Fibroblast of villous mesenchyme (primary cell): ENCODE measurements at places on chromosomes 1 and 21. TPM values are rescaled to one million over a fixed set of nuclear protein-coding genes. Genes with fewer than 3 reads are reported as not detected.

DNA sequence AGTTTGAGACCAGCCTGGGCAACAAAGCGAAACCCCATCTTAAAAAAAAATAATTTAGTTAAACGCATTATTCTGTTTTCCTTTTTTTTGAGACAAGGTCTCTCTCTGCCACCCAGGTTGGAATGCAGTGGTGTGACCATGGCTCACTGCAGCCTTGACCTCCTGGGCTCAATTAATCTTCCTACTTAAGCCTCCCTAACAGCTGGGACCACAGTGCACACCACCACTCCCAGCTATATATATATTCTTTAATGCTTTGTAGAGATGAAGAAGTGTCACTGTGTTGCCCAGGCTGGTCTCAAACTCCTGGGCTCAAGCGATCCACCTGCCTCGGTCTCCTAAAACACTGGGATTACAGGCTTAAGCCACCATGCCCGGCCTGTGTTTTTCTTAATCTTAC lies 7.7 kb upstream of the KLF17 start:
- no peak for DNase-seq

DNA sequence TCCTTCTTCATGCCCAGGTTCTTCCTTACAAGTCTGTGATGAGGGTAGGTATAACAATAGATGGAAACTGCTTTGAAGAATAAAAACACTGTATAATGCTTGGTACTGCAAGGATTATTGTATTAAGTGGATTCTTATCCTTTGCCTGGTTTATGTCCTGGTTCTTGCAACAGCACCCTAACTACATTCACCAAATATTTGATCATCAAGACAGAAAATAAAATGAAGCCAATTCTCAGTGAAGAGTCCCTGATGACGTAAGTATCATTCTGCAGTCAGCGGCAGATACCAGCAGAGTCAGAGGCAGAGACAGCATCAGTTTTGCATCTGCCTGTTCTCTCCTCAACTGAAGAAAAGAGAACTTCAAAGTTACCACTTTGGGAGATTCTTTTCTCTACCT lies 19.7 kb downstream of the ARHGEF11 start:
- DNase-seq, result peak; percentile 64

DNA sequence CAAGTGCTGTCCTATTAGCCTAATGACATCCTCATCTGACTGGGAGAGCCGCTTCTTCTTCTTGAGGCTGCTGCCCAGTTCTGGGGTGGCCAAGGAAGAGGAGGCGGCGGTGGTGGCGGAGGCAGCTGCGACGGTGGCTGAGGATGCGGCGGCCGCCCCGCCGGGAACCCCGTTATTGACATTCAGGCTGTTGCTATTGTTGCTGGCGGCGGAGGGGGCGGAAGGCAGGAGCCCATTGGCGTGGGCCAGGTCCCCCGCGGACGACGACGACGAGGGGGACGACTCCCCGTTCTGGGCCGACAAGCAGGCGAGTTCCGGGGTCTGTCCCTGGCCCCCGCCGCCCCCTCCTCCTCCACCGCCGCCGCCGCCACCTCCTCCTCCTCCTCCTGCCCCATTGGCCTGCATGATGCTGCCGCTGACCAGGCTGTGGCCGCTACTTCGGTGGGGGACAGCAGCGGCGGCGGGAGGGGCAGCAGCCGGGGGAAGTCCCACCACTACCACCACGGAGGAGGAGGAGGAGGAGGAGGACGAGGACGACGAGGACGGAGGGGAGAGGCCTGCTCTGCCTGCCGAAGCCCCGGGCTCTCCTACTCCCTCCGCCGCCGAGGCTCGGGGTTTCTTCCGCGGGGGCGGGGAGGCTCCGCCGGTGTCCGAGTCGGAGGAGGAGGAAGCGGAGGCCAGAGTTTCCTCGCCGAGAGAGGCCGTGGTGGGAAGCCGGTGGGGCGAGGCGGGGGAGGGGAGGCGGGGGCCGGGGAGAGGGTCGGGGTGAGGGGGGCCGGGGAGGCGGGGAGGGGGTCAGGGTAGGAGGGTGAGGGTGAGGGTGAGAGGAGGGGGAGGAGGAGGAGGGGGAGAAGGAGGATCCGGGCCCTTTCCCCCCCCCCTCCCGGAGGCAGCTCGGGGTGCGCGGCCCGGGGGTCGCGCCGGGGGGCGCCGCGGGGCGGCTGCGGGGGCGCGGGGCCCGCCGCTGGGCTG lies 610 bp downstream of the WDR26 start:
- DNase-seq, result peak; percentile 26

DNA sequence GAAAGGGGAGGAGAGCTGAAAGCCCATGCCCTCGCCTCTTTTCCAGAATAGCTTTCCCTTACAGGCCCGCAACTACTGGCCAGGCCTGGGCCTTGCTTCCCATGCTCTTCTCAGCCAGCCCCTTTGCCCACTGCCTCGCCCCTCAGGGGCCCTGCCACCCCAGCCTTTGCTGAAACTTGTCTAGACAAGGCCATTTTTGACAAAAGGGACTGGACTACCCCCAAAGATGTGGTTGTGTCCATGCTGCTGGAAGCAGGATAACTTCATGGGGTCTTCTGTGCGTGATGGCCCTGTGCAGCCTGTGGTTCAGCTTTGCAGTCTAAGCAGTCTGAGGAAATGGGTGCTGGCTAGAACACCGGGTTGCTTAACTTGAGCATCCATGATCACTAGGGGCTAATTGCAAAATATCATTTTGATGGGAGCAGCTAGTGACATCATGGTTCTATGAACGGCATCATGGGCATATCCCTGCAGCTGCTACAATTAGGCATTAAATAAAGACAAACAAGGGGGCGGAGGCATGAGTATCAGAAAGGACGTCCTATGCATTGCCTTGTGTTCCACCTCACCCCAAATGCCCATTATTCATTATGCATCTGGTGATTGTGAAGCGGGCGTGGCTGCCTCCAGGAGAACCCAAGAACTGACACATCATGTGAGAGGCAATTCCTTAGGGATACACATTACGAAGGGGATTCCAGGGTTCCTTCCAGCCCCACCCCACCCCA lies 36.8 kb downstream of the NTPCR start:
- DNase-seq, result no peak

DNA sequence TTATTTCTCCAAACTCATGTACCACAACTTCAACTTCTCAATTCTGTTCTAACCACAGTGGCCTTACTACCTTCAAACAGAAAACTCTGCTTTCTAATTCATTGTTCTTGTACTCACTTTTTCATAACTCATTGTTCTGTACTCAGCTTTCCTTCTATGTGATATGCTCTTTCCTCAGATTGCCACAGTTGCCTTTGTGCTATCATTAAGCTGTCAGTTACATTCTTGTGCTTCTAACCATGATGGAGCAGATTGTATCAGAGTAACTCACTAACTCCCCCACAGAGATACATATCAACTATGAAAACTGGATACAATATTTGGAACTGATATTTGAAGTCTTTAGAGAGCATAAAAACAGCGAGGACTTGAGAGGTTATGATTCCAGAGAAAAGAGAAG lies 1213.7 kb downstream of the KCNT2 start:
- no peak for DNase-seq

DNA sequence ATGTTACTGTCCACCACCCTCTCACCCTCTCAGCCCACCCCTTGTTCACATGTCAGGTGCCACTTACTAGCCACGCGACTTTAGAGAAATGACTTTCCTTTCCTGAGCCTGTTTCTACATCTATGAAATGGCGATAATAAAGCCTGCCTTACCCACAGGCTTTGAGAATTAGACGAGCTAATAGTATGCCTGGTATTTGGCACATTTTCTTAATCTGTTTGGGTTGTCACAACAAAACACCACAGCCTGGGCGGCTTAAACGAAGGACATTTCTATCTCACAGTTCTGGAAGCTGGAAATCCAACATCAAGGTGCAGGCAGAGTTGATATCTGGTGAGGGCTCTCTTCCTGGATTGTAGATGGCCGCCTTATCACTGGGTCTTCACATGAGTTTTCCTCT lies 273.9 kb upstream of the FMN2 start:
- no peak for DNase-seq

HPCA gene
- not detected in 2 replicates for total RNA-seq

FLG2 gene
- not detected in 2 replicates for total RNA-seq
